ENCODE measurements at places on chromosomes 1 and 21.

- peaks cover 46% of the 10 kb centered on the region for H3K27me3 ChIP-seq
- no peak overlapping the region for H3K4me3 ChIP-seq
- H3K4me1 ChIP-seq, result peaks cover 54% of the 10 kb centered on the region
- no peak overlapping the region for H3K27ac ChIP-seq
- peaks cover 8% of the 10 kb centered on the region for H3K36me3 ChIP-seq
Observed at GRCh38 chr1:44549510-44549909, 124.8 kb downstream of the TMEM53 start.

GRCh38 chr1:161726473-161727255 is 5.3 kb downstream of the FCRLB start:
- DNase-seq, result peak; percentile 88
- no peak overlapping the region for H3K27ac ChIP-seq
- peaks cover 80% of the 10 kb centered on the region for H3K27me3 ChIP-seq
- H3K36me3 ChIP-seq, result no peaks in the 10 kb centered on the region

DNA sequence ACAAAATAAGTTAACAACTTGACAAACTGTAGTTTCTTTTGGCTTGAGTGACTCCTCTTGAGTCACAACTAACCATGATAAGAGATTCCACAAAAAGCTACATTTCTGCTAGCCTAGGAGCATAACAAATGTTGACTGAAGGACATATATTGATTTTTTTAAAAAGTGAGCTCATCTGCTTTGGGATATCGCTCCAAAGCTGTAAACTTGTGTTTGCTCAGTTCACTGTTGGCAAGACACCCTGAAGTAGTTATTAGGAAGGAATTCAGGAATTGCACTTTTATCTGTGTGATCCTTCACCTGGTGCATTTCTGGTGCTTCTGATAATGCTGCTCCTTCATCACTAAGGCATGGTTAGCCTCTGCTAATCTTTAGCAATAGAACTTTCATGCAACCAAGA is 23.7 kb downstream of the RWDD3 start:
- H3K36me3 ChIP-seq, result peaks cover 19% of the 10 kb centered on the region
- no peaks in the 10 kb centered on the region for H3K4me1 ChIP-seq
- no peak overlapping the region for H3K27ac ChIP-seq
- no peak for DNase-seq
- H3K4me3 ChIP-seq, result no peak overlapping the region
- peaks cover 6% of the 10 kb centered on the region for H3K27me3 ChIP-seq

DNA sequence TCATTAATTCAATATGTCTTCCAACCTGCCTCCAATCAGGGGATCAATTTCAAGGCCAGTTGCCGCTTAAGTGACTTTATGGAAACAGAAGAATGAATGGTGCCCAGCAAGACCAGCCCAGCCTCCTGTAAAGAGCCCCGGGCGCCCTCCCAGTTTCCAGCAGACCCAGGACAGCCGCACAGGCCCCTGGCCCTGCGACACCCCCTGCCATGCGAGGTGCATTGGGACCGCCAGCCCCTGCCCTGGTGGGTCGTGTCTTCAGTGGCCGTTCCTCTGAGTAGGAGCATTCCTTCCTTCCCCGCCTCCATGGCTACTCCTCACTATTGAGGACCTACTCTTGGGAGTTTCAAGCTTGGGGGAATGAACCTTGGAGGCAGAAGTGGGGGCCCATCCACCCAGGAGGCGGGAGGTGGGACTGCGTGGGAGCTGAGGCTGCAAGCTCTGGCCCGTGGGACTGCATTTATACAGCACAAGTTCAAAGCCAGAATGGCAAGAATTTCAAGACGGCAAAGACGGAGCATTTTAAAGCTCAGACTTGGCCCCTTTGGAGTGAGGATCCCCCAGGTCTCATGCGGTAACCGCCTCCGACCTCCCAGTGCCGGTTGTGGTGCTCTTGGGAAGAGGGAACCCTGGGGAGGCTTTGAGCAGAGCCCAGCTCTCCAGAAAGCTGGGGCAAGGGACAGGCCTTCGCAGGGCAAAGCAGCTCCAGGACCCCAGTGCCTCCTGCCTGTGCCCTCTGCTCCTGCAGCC is 73.1 kb upstream of the ACTRT2 start:
- H3K36me3 ChIP-seq, result no peaks in the 10 kb centered on the region
- H3K27me3 ChIP-seq, result no peaks in the 10 kb centered on the region
- DNase-seq, result no peak
- H3K27ac ChIP-seq, result no peak overlapping the region
- no peak overlapping the region for H3K4me3 ChIP-seq

DNA sequence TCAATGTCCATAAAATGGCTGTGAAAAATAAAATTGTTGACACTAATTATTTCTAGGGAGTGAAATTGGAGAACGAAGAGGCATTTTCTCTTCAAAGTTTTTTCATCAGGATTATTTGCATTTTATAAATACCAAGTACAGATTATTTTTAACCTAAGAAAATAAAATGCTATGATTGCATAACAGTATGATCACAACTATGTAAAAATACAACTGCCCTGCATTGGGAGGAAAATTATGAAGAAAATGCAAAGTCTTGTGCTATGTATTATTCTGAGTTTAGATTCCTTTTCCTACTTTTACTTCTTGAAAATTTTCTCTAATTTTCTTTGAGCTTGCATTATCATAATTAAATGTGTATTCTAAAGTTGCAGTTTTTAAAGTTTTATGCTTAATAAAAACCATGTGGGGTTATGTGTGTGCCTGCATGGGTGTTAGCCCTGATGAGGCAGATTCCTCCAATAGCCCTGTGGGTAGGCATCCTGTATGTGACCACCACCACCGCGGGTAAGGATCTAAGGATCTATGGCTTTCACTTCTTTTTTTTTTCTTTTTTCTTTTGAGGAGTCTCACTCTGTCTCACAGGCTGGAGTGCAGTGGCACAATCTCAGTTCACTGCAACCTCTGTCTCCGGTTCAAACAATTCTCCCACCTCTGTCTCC is 24.7 kb downstream of the STX6 start:
- H3K4me3 ChIP-seq, result no peak overlapping the region
- H3K4me1 ChIP-seq, result no peaks in the 10 kb centered on the region
- no peak for DNase-seq

- H3K27ac ChIP-seq, result no peak overlapping the region
- peaks cover 43% of the 10 kb centered on the region for H3K36me3 ChIP-seq
- no peak for DNase-seq
- H3K4me1 ChIP-seq, result no peaks in the 10 kb centered on the region
- no peaks in the 10 kb centered on the region for H3K27me3 ChIP-seq
Observed at GRCh38 chr1:94528826-94529225, 12.7 kb downstream of the F3 start.

DNA sequence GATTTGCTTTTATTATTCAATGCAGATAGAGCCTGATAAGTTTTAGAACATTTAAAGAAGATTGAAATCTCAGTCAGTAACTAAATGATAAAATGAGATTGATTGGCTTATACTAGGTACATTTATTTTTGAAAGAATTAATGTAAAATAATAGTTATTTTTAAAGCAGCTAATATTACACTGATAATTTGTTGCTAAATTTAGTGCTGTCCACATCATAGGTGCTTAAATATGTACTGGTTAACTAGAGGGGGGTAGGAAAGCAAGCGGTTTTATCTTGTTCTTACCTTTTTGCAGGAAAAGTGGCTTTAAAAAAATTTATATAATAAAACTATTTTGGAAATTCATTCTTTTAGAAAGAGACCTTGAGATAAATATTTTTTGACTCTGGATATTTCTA is 40.4 kb upstream of the RWDD3 start:
- no peak overlapping the region for H3K27ac ChIP-seq
- H3K4me3 ChIP-seq, result no peak overlapping the region
- H3K4me1 ChIP-seq, result peaks cover 10% of the 10 kb centered on the region

DNA sequence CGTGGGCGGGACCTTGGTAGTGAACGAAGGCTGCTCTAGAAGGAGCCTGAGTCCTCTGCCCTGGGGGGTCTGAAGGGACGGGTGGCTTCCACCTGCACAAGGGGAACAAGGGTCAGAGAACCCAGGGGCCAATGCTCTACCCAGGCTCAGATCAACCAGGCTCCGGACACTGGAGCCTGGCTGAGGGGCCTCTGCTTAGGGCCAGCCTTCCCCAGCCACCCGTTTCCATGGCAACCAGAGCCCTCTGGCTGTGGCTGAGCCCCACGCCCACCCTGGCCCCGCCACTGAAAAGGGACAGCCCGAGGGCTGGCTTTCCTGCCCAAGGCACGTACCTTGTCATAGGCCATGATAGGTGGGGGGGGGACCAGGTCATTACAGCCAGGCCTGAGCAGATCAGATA is 724.6 kb downstream of the PTPRU start:
- peaks cover 6% of the 10 kb centered on the region for H3K27me3 ChIP-seq
- H3K36me3 ChIP-seq, result no peaks in the 10 kb centered on the region
- H3K4me3 ChIP-seq, result no peak overlapping the region

- H3K27ac ChIP-seq, result no peak overlapping the region
- no peaks in the 10 kb centered on the region for H3K36me3 ChIP-seq
- peaks cover 47% of the 10 kb centered on the region for H3K27me3 ChIP-seq
- DNase-seq, result no peak
- peaks cover 9% of the 10 kb centered on the region for H3K4me1 ChIP-seq
- H3K4me3 ChIP-seq, result no peak overlapping the region
Observed at GRCh38 chr1:42037161-42037560, 116.0 kb upstream of the GUCA2B start.

GRCh38 chr1:12001249-12001917 is 17.9 kb upstream of the MIIP start:
- H3K4me3 ChIP-seq, result no peak overlapping the region
- H3K27me3 ChIP-seq, result no peaks in the 10 kb centered on the region
- H3K4me1 ChIP-seq, result no peaks in the 10 kb centered on the region
- DNase-seq, result peak; percentile 57

DNA sequence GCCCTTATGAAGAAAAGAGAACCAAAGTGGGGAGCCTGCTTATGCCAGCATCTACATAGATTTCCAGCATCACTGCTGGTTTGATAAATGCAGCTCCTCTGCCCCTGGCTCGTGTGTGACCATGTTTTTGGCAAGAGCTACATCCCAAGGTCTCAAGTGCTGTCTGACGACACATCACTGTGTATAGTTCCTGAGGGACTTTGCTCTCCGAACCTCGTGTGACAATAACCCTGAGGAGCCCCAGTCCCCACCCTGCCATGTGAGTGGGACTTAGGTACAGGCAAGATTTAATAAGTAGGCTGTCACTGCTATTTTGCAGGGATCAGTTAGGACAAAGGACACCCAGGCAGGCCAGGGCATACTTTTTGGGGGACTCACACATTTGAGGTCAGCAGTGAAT is 28.8 kb upstream of the RERE start:
- peaks cover 47% of the 10 kb centered on the region for H3K4me1 ChIP-seq
- peaks cover under 1% of the 10 kb centered on the region for H3K36me3 ChIP-seq
- H3K27me3 ChIP-seq, result peaks cover 6% of the 10 kb centered on the region
- H3K27ac ChIP-seq, result no peak overlapping the region
- DNase-seq, result no peak

- peak overlapping the region; percentile 61 for H3K27ac ChIP-seq
- H3K4me3 ChIP-seq, result no peak overlapping the region
Observed at GRCh38 chr21:45525910-45526306, 16.3 kb downstream of the SLC19A1 start.

- no peak for DNase-seq
- H3K36me3 ChIP-seq, result no peaks in the 10 kb centered on the region
- no peak overlapping the region for H3K4me3 ChIP-seq
- no peak overlapping the region for H3K27ac ChIP-seq
- H3K27me3 ChIP-seq, result peaks cover 7% of the 10 kb centered on the region
Observed at GRCh38 chr1:9518454-9518998, 20.7 kb upstream of the SLC25A33 start.

DNA sequence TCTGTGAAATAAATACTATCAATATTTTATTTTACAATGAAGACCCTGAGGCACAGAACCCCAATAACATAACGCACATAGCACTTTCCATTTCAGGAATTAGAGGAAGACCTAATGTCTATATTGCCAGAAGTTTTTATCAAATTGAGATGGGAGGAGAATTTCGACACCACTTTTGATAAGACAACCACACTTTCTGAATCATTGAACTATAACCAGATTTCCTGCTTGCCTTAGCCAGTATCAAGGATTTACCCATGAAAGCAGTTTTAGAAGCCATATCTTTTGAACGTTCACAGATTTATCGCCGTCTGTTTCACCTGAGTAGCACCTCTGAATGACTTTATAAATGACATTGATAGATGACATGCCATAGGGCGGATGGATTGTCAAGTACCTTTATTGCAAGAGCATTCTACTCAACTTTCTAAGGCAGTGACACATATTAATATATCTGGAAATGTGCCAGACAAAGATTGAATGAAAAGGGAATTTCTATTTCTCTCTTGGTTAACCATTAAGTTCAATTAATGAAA is 768.4 kb downstream of the LTN1 start:
- H3K4me3 ChIP-seq, result no peak overlapping the region
- no peak for DNase-seq
- H3K36me3 ChIP-seq, result no peaks in the 10 kb centered on the region
- H3K27ac ChIP-seq, result no peak overlapping the region
- H3K27me3 ChIP-seq, result peaks cover 4% of the 10 kb centered on the region
- no peaks in the 10 kb centered on the region for H3K4me1 ChIP-seq

- H3K36me3 ChIP-seq, result peaks cover 56% of the 10 kb centered on the region
- DNase-seq, result no peak
- H3K4me3 ChIP-seq, result no peak overlapping the region
- H3K27me3 ChIP-seq, result no peaks in the 10 kb centered on the region
- peak overlapping the region; percentile 69 for H3K27ac ChIP-seq
- H3K4me1 ChIP-seq, result peaks cover 21% of the 10 kb centered on the region
Observed at GRCh38 chr1:36231191-36231590, 6.9 kb downstream of the THRAP3 start.

DNA sequence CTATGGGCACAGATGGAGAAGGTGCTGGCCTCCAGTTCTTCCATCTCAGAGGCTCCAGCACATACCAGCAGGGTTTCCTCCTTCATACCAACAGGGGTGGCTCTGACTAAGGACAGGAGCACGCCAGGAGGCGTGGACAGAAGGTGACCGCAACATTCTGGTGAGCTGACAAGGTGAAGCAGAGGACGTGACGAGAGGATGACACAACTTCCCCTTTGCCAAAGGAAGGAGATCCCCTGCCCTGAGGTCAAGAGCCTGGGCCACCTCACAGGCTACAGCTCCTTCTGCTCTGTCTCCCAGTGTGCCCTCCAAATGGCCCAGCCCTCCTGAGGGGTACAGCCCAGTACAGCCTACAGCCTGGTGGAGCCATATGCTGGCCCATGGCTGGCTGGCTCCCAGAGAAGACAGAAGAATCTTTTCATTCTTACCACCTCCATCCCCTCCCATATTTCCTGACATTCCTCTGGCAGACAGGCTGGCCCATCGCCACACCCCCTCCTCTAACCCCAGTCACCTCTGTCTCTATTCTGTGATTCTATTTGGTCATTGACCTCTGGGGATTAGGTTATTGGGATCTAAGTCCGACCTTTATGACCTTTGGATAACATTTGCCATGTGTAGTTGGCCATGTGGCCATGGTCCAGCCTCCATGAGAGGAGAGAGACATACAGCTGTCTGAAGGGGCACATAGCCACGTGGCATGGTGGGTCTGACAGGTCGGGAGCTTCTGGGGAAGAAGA is 5.1 kb upstream of the LAMB3 start:
- peaks cover 64% of the 10 kb centered on the region for H3K4me1 ChIP-seq
- DNase-seq, result no peak
- H3K27ac ChIP-seq, result no peak overlapping the region
- no peak overlapping the region for H3K4me3 ChIP-seq
- H3K36me3 ChIP-seq, result no peaks in the 10 kb centered on the region

- H3K36me3 ChIP-seq, result no peaks in the 10 kb centered on the region
- no peaks in the 10 kb centered on the region for H3K27me3 ChIP-seq
- no peak for DNase-seq
- H3K4me3 ChIP-seq, result no peak overlapping the region
Observed at GRCh38 chr1:55955016-55955621, 624.2 kb downstream of the PLPP3 start.
